ENCODE measurements at places on chromosomes 1 and 21.
A peak's percentile ranks its signal among the peaks of the same experiment; 100 is the strongest.

DNA sequence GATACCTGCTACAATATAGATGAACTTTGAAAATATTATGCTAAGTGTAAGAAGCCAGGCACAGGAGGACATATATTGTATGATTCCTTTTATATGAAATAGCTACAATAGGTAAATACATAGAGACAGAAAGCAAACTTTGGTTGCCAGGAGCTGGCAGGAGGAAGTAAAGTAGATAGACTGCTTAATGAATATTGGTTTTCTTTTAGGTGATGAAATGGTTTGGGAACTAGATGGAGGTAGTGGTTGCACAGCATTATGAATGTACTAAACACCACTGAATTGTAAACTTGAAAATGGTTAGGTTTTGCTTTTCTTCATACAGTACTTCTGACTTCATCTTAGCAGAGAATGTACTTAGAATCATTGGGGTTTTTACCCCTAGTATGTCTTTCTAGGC lies 21.5 kb downstream of the ABCB10 start:
- H3K4me1 ChIP-seq = no peaks in the 10 kb centered on the region
- no peak overlapping the region for H3K27ac ChIP-seq
- H3K36me3 ChIP-seq = peaks cover 2% of the 10 kb centered on the region
- H3K27me3 ChIP-seq = no peaks in the 10 kb centered on the region
- no peak for DNase-seq
- H3K4me3 ChIP-seq = no peak overlapping the region

DNA sequence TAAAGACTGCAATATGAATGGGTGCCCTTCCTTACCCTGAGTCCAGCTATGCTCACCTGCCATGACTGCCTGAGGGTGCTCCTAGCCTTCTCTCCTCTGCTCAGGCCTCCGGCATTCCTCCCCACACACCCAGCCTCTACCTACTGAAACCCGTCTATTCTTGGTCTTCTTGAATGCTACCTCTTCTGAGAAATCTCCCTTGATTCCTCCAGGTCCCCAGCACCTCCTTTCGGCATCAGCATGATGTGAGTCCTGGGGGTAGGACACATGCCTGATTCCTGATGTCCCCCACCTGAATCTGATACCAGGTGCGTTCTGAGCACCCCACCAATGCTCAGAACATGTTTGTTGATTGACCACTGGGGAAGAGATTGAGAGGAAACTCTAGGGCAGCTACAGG lies 8.6 kb downstream of the LDLRAD1 start:
- H3K27ac ChIP-seq = no peak overlapping the region
- no peaks in the 10 kb centered on the region for H3K4me1 ChIP-seq
- no peak overlapping the region for H3K4me3 ChIP-seq

- DNase-seq = no peak
- H3K27ac ChIP-seq = no peak overlapping the region
- no peaks in the 10 kb centered on the region for H3K4me1 ChIP-seq
- H3K4me3 ChIP-seq = no peak overlapping the region
Measured at GRCh38 chr1:167057241-167057688, 32.9 kb downstream of the GPA33 start.

- no peak for DNase-seq
- no peak overlapping the region for H3K4me3 ChIP-seq
- no peaks in the 10 kb centered on the region for H3K36me3 ChIP-seq
- H3K4me1 ChIP-seq = peaks cover 12% of the 10 kb centered on the region
- no peaks in the 10 kb centered on the region for H3K27me3 ChIP-seq
- H3K27ac ChIP-seq = peak overlapping the region; percentile 91
Measured at GRCh38 chr21:36702622-36702968, 3.7 kb downstream of the SIM2 start.

DNA sequence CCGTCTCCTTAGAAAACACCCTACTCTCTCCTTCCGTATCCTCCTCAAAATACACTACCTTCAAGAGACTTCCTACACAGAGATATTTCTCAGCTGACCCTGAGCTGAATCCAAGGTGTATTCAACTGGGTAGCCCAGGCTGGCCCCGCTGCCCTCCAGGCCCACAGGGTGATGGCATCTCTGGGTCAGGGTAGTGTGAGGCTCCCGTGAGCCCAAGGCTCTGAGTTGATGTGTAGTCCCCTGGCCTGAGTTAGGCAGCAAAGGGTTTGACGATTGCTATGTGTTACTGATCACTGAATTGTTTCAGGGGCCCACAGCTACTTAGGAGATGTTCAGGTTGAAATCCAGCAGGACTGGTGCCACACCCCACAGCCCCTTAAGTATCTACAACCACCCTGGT lies 6.7 kb downstream of the INAVA start:
- H3K36me3 ChIP-seq = no peaks in the 10 kb centered on the region
- no peak overlapping the region for H3K27ac ChIP-seq
- no peak for DNase-seq
- H3K27me3 ChIP-seq = no peaks in the 10 kb centered on the region
- H3K4me3 ChIP-seq = no peak overlapping the region
- 0 out of 2 replicates have a peak, but pooled peaks cover 6% of the 10 kb centered on the region for H3K4me1 ChIP-seq

- H3K4me3 ChIP-seq = no peak overlapping the region
- no peaks in the 10 kb centered on the region for H3K4me1 ChIP-seq
- no peaks in the 10 kb centered on the region for H3K36me3 ChIP-seq
- DNase-seq = no peak
- no peaks in the 10 kb centered on the region for H3K27me3 ChIP-seq
- no peak overlapping the region for H3K27ac ChIP-seq
Measured at GRCh38 chr1:108000620-108001111, 35.7 kb upstream of the VAV3 start.

GRCh38 chr1:9417695-9418094 lies 121.6 kb upstream of the SLC25A33 start:
- peak overlapping the region; percentile 71 for H3K27ac ChIP-seq
- no peaks in the 10 kb centered on the region for H3K36me3 ChIP-seq
- no peak for DNase-seq
- H3K4me1 ChIP-seq = peaks cover 21% of the 10 kb centered on the region

DNA sequence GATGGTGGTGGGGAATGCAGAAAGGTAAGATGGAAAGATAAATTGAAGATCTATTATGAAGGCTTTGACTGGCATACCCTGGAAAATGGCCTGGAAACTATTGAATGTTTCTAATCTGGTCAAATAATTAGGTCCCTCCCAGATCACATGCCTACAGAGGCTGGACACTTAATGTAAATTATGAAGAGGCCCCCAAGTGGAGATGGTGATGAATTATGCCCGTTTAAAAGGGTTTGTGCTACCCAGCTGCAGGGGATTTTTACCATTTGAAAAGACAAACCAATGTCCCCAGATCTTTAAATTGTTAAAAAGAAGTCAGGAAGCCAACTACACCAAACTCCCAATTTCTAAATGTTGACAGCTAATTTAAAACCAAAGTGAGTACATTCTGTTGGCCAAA lies 35.7 kb upstream of the FMN2 start:
- no peak overlapping the region for H3K4me3 ChIP-seq
- no peaks in the 10 kb centered on the region for H3K27me3 ChIP-seq
- no peaks in the 10 kb centered on the region for H3K36me3 ChIP-seq
- H3K4me1 ChIP-seq = no peaks in the 10 kb centered on the region
- DNase-seq = no peak

GRCh38 chr1:71413441-71414175 lies 332.8 kb upstream of the ZRANB2 start:
- no peak overlapping the region for H3K27ac ChIP-seq
- H3K4me1 ChIP-seq = no peaks in the 10 kb centered on the region
- H3K4me3 ChIP-seq = no peak overlapping the region
- no peak for DNase-seq
- H3K27me3 ChIP-seq = no peaks in the 10 kb centered on the region

DNA sequence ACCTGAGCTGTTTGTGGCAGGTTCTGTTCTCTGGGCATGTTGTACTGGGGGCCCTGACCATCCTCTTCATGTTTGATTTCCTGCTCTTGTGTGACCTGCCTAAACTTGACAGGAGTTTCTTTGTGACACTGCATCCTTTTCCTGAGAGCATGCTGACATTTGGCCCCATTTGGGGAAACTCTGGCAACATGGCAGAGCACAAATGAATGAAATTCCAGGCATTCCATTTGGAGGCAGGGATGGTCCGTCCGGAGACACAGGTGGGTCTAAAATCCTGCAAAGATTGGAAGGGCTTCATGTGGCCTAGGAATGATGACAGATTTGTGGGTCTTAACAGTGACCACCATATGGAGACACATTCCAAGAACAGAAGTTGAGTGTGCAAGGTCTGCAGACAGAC lies 184.0 kb downstream of the FCRL5 start:
- no peaks in the 10 kb centered on the region for H3K36me3 ChIP-seq
- no peak for DNase-seq
- no peak overlapping the region for H3K27ac ChIP-seq

GRCh38 chr1:101284021-101284420 lies 47.2 kb downstream of the S1PR1 start:
- no peaks in the 10 kb centered on the region for H3K4me1 ChIP-seq
- H3K36me3 ChIP-seq = no peaks in the 10 kb centered on the region
- H3K27ac ChIP-seq = no peak overlapping the region
- H3K4me3 ChIP-seq = no peak overlapping the region

DNA sequence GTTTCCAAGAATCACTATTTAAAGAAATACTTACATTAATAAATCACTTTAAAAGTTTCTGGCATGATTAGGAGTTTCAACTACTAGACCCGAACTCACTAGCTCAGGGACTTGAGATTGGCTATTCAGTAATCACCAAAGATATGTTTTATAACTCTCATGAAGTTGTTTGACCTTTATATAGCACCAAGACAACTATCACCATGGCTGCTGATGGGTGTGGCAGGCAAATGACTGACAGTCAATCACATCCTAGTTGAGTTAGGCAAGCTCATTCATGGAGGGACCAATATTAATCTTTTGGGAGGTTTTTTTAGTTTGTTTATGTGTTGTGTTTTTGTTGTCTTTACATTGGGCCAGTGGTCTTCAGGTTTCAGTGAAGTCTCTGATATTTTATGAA lies 376.3 kb upstream of the C1orf87 start:
- no peaks in the 10 kb centered on the region for H3K36me3 ChIP-seq
- no peaks in the 10 kb centered on the region for H3K27me3 ChIP-seq
- H3K27ac ChIP-seq = no peak overlapping the region
- no peak overlapping the region for H3K4me3 ChIP-seq
- no peaks in the 10 kb centered on the region for H3K4me1 ChIP-seq
- DNase-seq = no peak

GRCh38 chr1:21337928-21338572 lies 47.8 kb upstream of the ECE1 start:
- H3K4me3 ChIP-seq = no peak overlapping the region
- H3K36me3 ChIP-seq = no peaks in the 10 kb centered on the region
- peak overlapping the region; percentile 77 for H3K27ac ChIP-seq
- DNase-seq = no peak
- no peaks in the 10 kb centered on the region for H3K27me3 ChIP-seq
